ENCODE measurements at places on chromosomes 7 and 10.

DNA sequence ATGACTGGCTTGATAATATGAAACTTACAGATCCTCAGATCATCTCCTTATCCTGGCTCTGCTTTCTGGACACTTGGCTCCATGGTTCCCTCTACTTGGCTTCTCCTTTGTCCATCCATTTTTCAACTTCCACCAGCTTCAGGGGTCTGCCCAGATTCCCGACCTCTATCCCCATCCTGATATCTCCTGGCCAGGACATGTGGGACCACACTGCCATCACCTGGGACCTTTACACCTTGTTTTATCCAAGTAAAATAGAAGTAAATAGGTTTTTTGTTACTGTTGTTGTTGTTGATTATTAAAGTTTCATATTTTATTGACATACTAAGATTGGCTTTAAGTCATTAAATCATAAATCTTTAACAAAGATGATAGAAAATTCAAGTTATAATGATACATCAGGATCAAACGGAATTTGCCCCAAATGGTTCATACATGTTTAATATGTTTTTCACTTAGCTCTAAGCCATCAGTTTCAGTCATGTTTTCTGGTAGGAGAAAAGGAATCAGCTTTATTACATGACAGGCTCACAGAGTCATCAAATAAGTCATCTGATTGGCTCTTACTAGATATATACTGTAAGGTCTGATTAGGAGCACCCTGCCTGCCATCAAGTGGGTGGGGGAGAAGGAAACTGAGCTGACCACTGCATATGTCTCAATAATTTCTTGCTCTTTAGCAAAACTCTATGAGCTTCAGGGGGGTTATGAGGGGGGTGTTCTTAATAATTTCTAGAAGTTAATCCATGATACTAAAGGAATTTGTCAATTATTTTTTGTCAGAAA, 111.5 kb upstream of the AHR start:
- DNase-seq, result no peak

DNA sequence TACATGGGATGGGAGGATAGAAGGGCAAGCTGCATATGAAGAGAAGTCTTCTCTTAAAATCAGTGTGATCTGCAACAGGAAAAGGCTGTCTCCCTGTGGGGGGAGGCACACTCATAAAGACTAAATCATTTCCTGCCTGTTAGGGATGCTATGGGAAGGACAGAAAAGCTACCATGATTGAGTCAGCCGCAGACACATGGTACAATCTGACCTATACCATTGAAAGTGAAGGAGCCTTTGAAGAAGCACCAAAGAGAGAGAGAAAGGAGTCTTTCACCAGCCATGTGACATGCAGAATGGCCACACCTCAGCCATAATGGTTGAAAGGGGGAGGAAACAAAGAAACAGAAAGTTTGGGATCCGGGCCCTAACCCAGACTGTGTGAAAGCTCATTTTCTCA, 29.1 kb downstream of the NUDCD3 start:
- DNase-seq, result no peak

GRCh38 chr10:44832595-44833390, 78.3 kb upstream of the TMEM72 start:
- DNase-seq, result no peak

GRCh38 chr10:78405231-78405630, 371.6 kb downstream of the RPS24 start:
- DNase-seq, result no peak

- DNase-seq, result no peak
These were observed 75.7 kb upstream of the CCDC71L start for GRCh38 chr7:106736508-106737201.

- DNase-seq, result no peak
These were observed 189.6 kb upstream of the NRP1 start for GRCh38 chr10:33524041-33524440.

DNA sequence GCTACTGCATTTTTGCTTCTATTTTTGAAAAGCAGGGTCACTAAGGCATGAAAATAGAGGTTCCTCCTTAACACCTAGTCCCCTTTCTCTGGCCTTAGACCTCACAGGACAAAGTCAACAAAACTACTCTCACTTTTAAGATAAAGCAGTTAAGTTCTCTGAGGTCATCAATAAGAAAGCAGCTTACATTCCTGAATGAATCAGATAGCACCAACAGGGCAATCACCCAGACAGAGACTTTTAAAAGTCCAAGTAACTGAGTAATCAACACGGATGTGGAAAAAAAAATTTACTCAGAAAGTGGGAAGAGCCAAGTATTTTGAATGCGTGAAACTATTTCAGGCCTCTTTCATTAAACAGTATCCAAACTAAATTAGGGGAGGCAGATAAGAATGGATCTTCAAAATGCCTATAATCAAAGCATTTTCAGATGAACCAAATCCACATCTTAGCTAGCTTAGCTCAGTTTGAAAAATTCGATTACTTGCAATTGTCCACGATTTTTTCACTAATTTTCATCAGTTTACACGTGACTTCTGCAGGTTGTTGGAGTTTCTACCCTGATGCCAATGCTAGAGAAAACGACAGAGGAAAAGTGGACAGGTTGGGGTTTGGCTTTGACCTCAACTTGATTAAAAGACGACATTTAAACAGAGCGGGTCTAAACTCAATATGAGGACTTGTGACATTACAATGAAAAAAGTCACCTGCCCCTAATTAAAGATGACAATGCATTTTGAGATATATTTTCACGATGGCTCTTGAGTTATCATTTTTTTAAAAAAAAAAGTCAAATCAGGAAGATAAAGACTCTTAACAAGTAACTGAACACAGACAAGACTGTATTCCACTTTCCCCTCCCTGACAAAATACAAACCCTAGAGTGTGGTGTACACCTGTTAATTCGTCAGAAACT, 1.6 kb downstream of the BEND7 start:
- no peak for DNase-seq

GRCh38 chr7:110568932-110569331, 522.0 kb upstream of the LRRN3 start:
- no peak for DNase-seq

- DNase-seq, result no peak
These were observed 652 bp upstream of the VPS26A start for GRCh38 chr10:69123306-69123746.

GRCh38 chr7:101597941-101598340, 31.2 kb downstream of the MYL10 start:
- no peak for DNase-seq

DNA sequence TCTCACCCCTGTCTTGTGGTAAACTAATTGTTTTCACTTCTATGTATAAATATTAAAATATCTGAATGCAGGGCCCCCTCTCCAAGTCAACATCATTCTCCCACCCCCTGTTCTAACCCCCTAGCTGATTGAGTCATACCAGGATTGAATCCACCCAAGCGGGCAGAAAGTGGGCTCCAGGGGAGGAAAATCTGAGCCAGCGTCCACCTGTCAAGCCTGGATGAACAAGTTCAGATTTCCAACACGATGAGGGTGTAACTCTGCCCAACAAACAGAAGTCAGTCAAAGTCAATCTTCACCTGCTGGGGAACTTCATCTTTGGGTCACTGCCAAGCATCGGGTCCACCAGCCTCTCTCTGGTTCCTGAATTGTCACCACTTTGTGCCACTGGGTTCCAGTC, 162.9 kb upstream of the CELF2 start:
- DNase-seq, result no peak

DNA sequence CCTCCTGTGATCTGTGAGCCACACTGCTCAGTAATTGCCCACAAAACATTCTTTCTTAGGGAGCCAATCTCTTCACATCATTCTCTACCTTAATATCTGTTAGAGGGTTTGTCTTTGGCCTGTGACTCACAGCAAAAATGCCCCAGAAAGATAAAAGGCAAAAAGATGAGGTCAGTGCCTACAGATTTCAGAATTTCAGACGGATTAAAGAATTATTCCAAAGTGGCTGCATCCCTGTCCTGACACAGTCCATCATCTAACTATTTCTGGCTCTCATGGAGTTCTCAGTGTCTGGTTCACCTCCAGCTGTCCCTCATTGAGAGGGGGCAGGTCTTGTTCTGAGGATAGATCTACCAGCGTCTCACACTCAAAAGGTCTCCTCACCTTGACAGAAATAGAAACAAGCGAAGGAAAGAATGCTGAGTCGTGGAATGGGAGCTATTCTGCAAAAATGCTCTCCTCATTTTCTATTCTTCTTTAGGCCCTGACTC, 138.5 kb upstream of the AOAH start:
- DNase-seq, result no peak

DNA sequence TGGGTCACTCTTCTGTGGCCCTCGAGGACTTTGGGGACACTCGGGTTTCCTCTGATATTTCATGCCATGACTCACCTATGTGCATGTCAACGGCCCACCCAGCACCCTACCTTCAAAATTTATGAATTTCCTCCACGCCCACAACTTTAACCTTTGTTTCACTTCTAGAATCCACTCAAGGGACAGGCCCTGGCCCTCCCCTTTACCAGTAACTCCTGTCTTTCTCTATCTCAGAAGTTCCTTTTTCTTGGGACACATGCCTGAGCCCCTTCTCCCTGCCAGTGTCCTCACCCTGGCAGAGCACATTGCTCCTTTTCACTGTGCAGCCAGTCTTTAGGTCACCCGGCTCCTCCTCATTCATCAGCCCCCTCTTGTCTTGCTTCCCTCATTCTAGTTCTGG, 282.5 kb upstream of the KLF6 start:
- no peak for DNase-seq

DNA sequence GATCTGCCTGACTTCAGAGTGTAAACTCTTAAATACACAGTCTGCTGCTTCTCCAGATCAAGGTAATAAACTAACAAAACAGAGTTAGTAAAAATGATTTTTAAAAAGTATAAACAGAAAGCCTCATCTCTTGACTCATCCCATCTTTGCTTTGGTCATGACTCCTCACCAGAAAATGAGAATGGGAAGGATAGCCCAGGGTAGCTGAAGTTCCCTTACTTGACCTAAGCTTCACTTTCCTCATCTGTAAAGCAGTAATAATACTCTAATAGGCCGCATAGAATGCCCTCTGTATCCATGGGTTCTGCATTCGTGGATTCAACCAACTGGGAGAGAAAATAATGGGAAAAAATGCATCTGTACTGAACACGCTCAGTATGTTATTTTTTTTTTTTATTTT, 11.3 kb upstream of the SLC25A28 start:
- no peak for DNase-seq

Data from stimulated activated CD4-positive, alpha-beta T cell treated with anti-CD3 and anti-CD28 coated beads, Interleukin-1b, Interleukin-23, amount 100 ng/mL, for 24 hours (primary cell).